SW 1271 (cell line): ENCODE measurements at places on chromosomes 5 and 9.

- DNase-seq, result no peak
Observed at GRCh38 chr5:943201-943917, 50.7 kb downstream of the TRIP13 start.

- no peak for DNase-seq
Observed at GRCh38 chr9:94859891-94860290, 133.4 kb downstream of the AOPEP start.

DNA sequence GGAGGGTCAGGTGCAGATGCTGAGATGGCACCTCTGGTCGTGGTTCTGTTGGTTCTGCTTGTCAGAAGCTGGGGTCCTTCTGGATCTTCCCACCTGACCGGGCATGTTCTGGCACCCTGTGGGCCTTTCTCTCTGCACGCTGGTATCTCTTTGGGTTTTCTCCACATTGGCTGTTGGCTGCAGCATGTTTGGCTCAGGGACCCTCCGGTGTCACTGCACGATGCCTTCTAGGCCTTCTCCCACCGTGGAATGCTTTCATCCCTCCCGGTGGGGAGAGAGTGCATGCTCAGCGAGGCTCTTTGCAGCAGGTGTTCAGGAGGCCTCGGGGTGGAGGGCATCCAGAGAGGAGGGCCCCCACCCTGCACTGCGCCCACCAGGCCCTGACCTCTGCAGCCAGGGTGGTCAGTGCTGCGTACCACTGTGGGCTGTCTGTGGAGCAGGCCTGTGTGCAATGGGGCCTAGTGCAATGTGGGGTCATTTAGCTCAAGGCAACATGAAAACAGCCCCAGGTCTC lies 119.4 kb downstream of the WNK2 start:
- no peak for DNase-seq

GRCh38 chr9:135990468-135991429 lies 29.6 kb upstream of the UBAC1 start:
- DNase-seq, result no peak

GRCh38 chr9:89740722-89741121 lies 135.9 kb downstream of the GADD45G start:
- no peak for DNase-seq

DNA sequence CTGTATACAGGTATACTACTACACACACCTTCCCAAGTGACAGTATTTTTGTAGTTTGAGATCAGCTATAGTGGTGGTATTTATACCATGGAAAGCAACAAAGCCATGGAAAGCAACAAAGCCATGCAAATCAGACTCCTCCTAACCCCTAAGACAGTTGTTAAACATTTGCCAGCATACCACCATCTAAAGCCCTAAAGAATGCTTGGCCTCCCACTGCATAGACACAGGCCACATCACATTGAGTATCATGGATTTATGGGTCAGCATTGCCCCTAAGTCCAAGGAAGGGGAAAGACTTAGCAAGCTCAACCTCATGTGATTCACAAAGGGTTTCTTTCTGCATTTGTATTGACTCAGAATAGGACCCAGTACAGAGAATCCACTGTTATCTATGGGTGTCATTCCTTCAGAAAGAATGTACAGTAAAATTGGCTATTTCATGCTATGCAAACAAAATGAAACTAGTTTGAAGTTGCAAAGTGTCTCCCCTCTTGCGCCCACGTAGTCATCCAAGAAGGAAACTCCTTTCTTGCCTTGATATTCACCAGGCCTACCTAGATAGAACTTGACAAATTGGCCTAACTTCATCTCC lies 70.4 kb upstream of the IQGAP2 start:
- no peak for DNase-seq

DNA sequence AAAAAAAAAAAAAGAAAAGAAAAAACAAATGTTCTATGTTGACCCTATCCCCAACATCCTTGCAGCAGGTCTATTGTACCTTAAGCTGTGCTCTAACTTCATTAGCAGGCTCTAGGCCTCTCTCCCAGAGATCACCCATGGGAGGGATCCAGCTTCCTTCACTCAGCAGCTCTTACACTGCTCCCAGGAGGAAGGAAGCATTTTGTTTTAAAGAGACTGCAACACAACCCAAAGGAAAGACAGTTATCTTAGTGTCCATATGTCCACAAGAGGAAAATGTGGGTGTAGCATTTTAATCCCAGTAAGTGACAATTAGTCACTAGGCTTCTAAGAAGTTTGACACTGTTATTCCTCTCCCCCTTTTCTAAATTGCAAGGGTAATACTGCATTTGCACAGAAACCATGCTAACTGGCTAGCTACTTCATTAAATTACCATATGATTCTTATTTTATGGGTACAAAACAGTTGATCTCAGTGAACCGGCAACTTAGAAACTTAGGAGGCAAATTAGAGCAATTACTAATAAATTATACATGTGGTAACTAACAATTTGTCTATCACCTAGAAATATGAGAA lies 58.8 kb downstream of the MARCHF3 start:
- no peak for DNase-seq

DNA sequence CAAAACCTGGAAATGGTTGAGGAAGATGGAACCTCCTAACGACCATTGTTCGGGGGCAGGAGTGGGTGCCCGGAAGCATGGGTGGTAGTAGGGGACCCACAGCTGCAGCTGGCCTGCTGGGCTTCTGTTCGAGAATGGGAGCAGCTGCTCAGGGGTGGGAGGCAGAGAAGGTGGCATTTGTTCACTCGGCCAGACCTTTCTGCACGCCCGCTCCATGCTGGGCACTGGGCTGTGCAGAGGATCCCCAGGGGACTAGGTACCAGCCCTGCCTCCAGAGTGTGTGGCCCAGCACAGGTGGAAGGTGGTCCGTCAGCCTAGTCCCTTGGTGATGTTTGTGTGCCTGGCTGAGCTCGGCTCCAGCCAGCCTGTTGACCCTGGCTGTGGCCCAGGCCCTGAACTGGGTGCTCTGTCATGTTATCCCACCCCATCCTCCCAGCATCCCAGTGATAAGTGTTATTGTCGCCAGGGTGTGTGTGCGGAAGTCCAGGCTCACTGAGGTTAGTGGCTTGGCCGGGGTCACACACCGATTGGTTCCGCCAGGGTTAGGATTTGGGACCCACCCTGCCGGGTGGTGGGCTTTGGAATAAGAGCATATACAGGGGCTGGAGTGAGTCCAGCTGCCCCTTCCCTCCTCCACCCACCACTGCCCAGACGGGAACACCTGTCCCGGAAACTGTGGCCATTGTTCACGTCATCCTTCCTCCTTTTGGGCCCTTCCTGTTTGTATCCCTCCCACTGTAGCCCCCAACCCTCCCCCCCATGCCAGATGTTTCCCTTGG lies 4.8 kb downstream of the N4BP3 start:
- no peak for DNase-seq
